Astrocyte (in vitro differentiated cells and primary cell): ENCODE measurements at places on chromosomes 11 and 22.

GRCh38 chr11:9219572-9219971, 45.6 kb downstream of the DENND5A start:
- H3K4me3 ChIP-seq = no peak overlapping the region
- DNase-seq = peak; percentile 94
- H3K27me3 ChIP-seq = no peaks in the 10 kb centered on the region
- H3K27ac ChIP-seq = peak overlapping the region; percentile 40
- H3K36me3 ChIP-seq = no peaks in the 10 kb centered on the region

DNA sequence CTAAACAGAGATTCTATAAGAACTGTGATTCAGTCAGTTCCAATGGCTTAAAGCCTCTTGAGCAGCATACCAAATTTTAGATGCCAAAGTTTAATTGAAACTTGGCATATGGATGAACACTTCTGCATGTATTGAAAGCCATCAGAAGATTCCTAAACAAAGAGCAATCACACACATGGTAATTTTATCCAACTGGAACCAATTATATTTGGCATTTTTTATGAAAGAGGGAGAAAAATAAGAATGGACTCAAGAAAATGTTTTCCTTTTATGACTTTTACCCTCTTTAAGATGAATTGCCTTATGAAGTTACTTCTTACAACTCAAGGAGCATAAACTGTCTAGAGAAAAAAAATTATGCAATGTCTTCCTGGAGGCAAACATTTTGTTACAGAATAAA, 7.4 kb downstream of the TRPC6 start:
- H3K36me3 ChIP-seq = no peaks in the 10 kb centered on the region
- H3K27ac ChIP-seq = no peak overlapping the region
- no peak for DNase-seq

- no peak for DNase-seq
- H3K4me1 ChIP-seq = peaks cover 4% of the 10 kb centered on the region
- H3K27ac ChIP-seq = no peak overlapping the region
- no peak overlapping the region for H3K4me3 ChIP-seq
- no peaks in the 10 kb centered on the region for H3K27me3 ChIP-seq
- H3K36me3 ChIP-seq = no peaks in the 10 kb centered on the region
Observed at GRCh38 chr11:30387891-30388861, 65.3 kb downstream of the ARL14EP start.

DNA sequence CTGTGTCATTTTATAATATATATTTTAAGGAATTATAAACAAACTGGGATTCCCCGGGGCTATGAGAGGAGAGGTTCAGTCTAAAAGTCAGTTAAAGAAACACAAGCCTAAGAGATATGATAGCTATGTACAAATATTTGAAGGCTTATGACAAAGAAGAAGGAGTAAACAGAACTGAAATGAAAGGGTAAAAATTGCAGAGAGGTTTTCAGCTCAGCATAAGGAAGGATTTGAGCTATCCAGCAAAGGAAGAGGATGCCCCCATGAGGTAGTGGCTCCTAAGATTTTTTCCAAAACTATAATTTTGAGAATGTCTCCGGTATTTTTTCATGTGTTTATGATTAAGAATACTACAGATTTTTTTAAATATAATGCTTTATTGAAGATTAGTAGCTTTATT, 57.9 kb upstream of the ANGPTL5 start:
- H3K36me3 ChIP-seq = no peaks in the 10 kb centered on the region
- DNase-seq = no peak
- H3K27ac ChIP-seq = no peak overlapping the region
- no peak overlapping the region for H3K4me3 ChIP-seq
- H3K27me3 ChIP-seq = no peaks in the 10 kb centered on the region

DNA sequence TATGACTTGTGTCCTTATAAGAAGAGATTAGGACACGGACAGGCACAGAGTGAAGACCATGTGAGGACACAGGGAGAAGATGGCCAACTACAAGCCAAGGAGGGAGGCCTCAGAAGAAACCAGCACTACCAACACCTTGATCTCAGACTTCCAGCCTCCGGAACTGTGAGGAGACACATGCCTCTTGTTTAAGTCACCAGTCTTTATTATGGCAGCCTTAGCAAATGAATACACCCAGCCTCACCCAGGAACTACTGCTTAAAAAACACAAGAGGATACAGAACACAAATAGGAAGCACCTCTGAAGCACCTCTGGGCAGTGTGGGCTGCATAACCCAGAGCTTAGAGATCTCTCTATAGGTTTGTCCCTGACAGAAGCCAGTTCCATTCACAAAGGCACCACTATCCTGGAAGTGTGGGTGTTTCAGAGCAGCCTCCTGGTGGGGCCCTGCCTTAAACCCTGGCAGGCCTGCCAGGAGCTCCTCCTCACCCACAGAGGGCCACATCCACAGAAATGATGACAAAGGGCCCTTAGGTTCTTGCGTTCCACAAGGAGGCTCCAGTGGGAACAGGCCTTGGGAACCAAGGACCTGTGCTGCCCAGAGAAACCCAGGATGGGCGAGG, 58.8 kb downstream of the CHRDL2 start:
- no peaks in the 10 kb centered on the region for H3K36me3 ChIP-seq
- peaks cover 28% of the 10 kb centered on the region for H3K4me1 ChIP-seq
- peak overlapping the region; percentile 97 for H3K27ac ChIP-seq
- H3K4me3 ChIP-seq = no peak overlapping the region

GRCh38 chr11:3796801-3797328, 489 bp downstream of the NUP98 start:
- H3K27ac ChIP-seq = peak overlapping the region; percentile 93
- peaks cover 14% of the 10 kb centered on the region for H3K36me3 ChIP-seq
- DNase-seq = no peak
- no peaks in the 10 kb centered on the region for H3K27me3 ChIP-seq
